ENCODE measurements at places on chromosomes 16 and 17.

- peak; percentile 8 for DNase-seq
These were observed at the start of gene PPM1E for GRCh38 chr17:58755577-58756245. TSS of gene PPM1E (plus strand) at chr17:58755854.

GRCh38 chr16:1929105-1929504, 10.9 kb upstream of the HS3ST6 start:
- DNase-seq: no peak

- no peak for DNase-seq
These were observed 12.1 kb upstream of the NDUFAB1 start for GRCh38 chr16:23608194-23608593.

DNA sequence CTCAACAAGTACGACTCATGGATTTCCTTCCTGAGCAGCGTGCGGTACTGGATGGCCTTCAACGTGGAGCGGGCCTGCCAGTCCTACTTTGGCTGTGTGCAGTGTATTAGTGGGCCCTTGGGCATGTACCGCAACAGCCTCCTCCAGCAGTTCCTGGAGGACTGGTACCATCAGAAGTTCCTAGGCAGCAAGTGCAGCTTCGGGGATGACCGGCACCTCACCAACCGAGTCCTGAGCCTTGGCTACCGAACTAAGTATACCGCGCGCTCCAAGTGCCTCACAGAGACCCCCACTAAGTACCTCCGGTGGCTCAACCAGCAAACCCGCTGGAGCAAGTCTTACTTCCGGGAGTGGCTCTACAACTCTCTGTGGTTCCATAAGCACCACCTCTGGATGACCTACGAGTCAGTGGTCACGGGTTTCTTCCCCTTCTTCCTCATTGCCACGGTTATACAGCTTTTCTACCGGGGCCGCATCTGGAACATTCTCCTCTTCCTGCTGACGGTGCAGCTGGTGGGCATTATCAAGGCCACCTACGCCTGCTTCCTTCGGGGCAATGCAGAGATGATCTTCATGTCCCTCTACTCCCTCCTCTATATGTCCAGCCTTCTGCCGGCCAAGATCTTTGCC, 9.0 kb downstream of the HAS3 start:
- DNase-seq: no peak

- no peak for DNase-seq
These were observed 3.6 kb upstream of the UTS2R start for GRCh38 chr17:82367724-82368524.

- DNase-seq: peak; percentile 43
These were observed 477 bp downstream of the NTAN1 start for GRCh38 chr16:15055141-15056053.

DNA sequence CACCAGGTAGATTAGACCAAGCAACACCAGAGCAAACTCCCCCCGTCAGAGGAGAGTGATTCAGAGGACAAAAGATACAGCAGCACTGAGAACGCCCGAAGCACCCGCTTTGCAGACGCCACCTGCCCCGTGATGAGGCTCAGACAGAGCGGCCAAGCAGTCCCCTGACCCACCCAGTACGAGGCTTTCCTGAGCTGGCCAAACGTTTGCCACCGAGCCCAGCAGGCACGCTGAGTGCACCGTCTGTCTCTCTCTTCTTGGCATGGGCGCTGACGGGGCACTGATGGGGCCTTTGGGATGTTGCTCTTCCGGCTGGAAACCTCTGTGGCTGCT, 19.4 kb upstream of the WDR45B start:
- no peak for DNase-seq

GRCh38 chr16:50067290-50067853, 1.6 kb downstream of the HEATR3 start:
- no peak for DNase-seq

DNA sequence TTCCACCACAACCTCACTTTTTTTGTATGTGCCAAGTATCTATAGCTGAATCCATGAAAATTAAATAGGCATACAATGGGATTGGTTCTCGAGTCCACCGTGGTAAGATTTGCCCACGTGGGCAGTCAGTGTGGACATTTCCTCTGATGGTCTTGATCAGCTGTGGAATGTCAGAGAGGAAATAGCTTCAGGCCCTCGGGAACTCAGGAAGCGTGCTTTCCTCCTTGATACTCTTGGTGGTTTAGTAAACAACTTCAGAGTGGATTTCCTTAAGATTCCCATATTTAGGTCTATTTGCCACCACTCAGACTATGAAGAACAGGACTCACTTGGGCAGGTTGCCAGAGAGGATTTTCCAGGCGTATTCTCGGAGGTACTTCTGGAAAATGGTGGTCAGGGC, 152.5 kb downstream of the VPS53 start:
- no peak for DNase-seq

DNA sequence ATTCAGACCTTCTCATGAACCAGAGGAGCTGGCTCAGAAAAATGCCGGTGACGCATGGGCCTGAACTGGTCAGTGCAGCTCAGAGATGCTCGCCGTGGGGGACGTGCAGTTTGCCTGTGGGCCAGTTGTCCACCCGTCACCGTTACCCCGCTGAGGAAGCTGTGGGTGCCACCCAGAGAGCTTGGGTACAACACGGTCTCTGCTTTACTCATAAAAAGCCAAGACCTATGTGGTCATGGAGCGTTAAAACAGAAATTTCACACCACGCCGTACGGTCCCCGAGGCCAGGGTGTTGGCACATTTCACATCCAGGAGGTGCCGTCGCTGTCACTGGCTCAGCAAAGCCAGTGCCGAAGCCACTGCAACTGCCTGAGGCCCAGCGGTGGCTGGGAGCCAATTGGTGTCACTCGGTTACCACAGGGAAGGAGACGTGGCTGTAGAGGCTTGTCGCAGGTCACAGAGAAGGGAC, 120.9 kb downstream of the METRNL start:
- DNase-seq: peak; percentile 51

- no peak for DNase-seq
These were observed 30.9 kb upstream of the DYNLRB2 start for GRCh38 chr16:80509872-80510271.

- no peak for DNase-seq
These were observed 155.3 kb downstream of the PITPNC1 start for GRCh38 chr17:67532326-67532871.

GRCh38 chr16:72970656-72971055, 77.3 kb downstream of the ZFHX3 start:
- DNase-seq: no peak

GRCh38 chr17:61393550-61393903, 6.1 kb upstream of the TBX2 start:
- no peak for DNase-seq

GRCh38 chr16:85722128-85722893, 28.6 kb downstream of the C16orf74 start:
- no peak for DNase-seq

DNA sequence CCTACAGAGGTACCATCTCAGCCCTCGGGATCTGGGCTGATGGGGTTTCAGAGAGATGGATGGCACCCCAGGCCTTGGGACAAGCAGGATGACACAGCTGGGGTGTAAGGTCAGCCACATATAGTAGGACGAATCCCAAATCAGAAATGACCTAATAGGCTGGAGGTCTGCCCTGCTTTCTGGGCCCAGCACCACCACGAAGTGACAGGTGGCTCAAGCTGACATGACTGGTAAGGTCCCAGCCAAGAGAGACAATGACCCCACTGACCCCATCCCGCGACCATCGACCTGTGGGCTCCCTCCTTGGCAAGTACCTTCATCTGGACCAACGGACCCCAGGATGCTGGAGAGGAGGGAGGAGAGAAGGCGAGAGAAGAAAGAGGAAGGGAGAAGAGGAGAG, 15.6 kb downstream of the CAMKK1 start:
- DNase-seq: no peak

GRCh38 chr17:72872396-72872795, 220.1 kb downstream of the SLC39A11 start:
- no peak for DNase-seq

GRCh38 chr16:67246756-67247191, 507 bp downstream of the FHOD1 start:
- DNase-seq: no peak

DNA sequence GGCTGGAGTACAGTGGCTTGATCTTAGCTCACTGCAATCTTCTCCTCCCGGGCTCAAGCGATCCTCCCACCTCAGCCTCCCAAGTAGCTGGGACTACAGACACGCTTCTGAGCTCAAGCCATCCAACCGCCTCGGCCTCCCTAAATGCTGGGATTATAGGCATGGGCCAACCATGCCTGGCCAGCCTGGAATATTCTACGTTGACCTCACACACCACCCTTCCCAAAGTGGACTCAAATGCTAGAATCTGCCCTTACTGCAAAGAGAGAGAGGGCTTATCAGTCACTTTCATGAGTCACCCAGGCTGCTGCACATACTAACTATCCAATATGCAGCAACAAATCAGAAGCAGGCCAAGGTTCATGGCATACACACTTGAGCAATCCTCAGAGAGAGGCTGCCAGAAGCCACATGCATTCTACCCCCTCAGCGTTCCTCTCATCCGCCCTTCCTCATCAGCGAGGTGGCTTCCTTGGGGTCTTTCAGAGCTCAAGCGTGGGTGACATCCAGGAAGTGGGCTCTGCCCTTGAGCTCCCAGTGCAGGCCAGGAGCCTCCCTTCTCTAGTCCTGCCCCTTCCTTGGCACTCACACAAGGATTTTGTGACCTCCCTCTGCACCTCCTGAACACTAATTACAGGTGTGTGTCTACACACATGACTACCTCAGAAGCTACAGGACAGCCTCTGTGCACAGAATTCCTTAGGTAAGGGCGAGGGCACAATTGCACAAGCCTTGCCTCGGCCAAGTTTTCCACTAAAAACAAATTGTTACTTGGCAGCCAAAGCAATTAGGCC, 24.8 kb upstream of the SIAH1 start:
- no peak for DNase-seq

GRCh38 chr17:55859301-55859795, 108.5 kb downstream of the PCTP start:
- DNase-seq: no peak

- no peak for DNase-seq
These were observed 30.1 kb downstream of the SNX11 start for GRCh38 chr17:48137656-48138055.

GRCh38 chr17:7971651-7972050, 30.8 kb upstream of the GUCY2D start:
- DNase-seq: no peak

DNA sequence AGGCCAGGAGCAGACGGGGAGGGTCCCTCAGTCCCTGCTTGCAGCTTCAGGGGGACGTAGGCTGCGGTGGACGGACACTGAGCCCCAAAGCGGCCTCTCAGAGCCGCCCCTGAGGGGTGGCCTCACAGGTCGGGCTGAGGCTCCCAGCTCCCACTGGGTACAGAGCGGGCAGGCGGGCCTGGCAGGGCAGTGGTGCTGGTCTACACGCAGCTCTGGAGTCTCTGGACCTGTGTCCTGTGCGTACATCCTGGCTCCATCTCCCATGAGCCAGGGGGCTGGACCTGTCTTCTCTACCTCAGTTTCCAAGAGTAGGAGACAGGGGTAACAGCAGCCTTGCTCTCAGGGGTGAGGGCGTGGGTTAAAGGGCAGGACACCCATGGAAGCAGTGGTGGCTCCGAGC, 1.7 kb downstream of the DPEP1 start:
- DNase-seq: no peak

DNA sequence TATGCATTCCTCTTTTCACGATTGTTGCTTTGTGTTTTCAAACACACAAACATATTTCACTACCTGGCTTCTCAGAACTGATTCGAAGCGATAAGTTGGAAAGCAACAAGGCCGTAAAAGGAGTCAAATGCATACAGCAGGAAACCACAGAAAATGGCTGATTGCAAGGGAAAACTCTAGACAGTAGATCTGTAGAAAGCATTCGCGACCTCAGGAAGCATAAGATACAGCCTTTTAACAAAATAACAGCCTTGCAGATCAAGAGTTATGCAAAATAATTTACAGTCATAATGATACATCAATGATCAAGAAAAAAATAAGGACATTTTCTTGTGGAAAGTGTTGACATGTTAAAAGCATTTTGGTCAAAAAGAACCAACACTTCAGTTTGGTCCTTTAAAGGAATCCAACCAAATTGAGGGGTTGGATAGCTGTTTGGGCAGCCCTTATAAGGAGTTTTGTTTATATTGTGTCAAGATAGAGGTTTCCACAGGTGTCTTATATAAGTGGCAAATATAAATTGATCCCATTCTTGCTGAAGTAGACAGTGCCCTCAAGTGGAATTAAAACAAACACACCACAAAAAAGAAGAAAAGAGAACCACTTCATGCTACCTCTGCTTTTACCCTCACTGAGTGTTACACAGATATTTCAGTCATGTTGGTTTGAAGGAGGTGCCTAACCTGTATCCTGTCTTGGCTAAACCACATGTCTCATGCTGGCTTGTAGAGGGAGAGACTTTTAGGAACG, 5.5 kb downstream of the CYLD start:
- DNase-seq: no peak

GRCh38 chr16:11393861-11394592, 48.8 kb downstream of the RMI2 start:
- no peak for DNase-seq

- no peak for DNase-seq
These were observed 154.8 kb downstream of the VPS53 start for GRCh38 chr17:559551-560431.

- no peak for DNase-seq
These were observed 146.7 kb downstream of the RAB11FIP4 start for GRCh38 chr17:31538080-31538762.

- DNase-seq: no peak
These were observed 158.5 kb upstream of the RPH3AL start for GRCh38 chr17:511001-511698.

DNA sequence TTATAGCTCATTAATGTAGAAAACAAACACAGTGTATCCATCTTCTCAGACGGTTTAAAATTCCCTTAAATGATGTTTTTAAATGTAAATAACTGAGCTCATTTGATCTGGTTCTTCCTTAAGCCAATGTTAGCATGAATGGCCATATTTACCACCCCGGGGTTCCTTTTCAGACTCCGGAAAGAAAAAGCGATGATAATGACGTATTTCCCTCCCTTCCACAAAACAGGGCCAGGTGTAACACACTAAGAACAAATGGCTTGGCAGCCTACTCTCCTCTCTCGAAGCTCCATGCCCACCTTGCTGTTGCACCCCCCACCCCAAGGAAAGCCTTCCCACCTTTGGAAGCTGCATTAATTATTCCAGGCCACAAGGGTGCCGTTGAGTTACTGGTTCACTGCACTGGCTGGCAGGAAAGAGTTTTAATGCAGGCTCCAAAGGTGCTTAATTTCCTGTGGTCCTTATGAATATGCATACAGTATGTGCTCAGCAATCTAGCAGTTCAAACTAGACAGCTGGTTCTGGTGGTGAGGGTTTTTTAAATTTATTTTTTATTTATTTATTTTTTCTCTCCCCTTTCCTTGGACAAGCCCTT, 378.9 kb downstream of the WWOX start:
- no peak for DNase-seq

- no peak for DNase-seq
These were observed 7.8 kb upstream of the GPRC5C start for GRCh38 chr17:74424117-74424516.

GRCh38 chr17:80743181-80743771, 198.6 kb downstream of the RPTOR start:
- peak; percentile 26 for DNase-seq

GRCh38 chr17:76735586-76736348, 1.4 kb downstream of the SRSF2 start:
- no peak for DNase-seq

- no peak for DNase-seq
These were observed 802 bp downstream of the SETD6 start for GRCh38 chr16:58515871-58516767.

GRCh38 chr16:79077346-79077745, 523.2 kb downstream of the MAF start:
- no peak for DNase-seq

All from stimulated activated CD4-positive, alpha-beta T cell treated with anti-CD3 and anti-CD28 coated beads, Interleukin-4, amount 100 ng/mL, for 48 hours (primary cell).